Inflammatory macrophage treated with lipopolysaccharide for 4 hours (primary cell): ENCODE measurements at places on chromosomes 4 and X.

- no peak for DNase-seq
Observed at GRCh38 chrX:106170318-106170717, 2.2 kb downstream of the PWWP3B start.

GRCh38 chr4:151407466-151408379, 1.3 kb upstream of the FHIP1A start:
- peak; percentile 47 for DNase-seq

DNA sequence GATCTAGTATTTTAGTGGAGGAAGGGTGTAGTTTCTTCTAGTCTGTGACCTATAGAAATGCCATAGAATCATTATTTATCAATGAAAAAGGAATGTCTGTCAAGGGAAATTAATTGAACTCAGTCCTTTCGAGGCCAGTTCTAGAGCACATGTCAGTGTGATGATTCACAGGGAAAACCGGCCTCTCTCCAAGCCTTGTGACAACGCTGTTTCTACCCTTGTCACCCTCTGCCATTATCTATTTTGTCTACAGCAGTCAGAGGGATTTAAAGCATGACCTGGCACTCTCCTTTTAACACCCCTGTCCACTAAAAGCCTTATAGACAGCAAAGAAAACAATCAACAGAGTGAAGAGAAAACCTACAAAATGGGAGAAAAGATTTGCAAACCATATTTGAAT, 119.8 kb downstream of the DRD5 start:
- DNase-seq = peak; percentile 29

DNA sequence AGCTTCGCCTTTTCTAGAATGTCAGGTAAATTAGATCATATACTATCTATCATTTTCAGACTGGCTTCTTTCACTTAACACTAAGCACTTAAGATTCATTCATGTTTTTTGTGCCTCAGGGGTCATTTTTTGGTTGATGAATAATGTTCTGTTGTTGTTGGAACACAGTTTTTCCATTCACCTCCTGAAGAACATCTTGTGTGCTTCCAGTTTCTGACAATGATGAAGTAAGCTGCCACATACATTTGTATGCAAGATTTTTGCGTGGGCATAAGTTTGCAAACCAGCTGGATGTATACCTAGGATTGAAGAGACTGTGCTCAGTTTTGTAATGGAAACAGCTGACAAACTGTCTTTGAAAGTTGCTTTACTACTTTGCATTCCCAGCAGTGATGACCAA, 37.6 kb downstream of the MAGEA9 start:
- DNase-seq = no peak

- DNase-seq = no peak
Observed at GRCh38 chr4:5706486-5707290, 1.7 kb downstream of the EVC2 start.

- DNase-seq = no peak
Observed at GRCh38 chrX:112164420-112164819, 81.8 kb upstream of the TRPC5 start.

DNA sequence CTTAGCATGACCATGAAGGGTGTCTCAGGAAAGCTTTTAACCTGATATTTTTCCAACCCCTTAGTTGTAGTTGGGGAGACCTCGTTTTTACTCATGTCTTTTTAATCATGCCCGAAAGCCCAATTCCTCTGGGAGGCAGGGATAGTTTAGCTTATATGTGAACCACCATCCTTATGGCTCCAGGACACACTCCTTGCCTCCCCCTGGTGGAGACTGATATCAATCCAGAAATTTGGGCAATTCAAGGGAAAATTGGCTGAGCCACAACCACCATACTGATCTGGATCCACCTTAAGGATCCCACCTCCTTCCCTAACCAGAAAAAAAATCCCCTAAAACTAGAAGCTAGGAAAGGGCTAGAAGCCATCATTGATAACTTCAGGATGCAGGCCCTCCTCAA, 13.4 kb upstream of the COL25A1 start:
- no peak for DNase-seq

- DNase-seq = no peak
Observed at GRCh38 chr4:69239557-69240168, 25.1 kb upstream of the UGT2B11 start.

- no peak for DNase-seq
Observed at GRCh38 chr4:138181287-138181686, 60.9 kb downstream of the SLC7A11 start.

GRCh38 chr4:41215969-41216293, 1.6 kb upstream of the APBB2 start:
- DNase-seq = no peak

DNA sequence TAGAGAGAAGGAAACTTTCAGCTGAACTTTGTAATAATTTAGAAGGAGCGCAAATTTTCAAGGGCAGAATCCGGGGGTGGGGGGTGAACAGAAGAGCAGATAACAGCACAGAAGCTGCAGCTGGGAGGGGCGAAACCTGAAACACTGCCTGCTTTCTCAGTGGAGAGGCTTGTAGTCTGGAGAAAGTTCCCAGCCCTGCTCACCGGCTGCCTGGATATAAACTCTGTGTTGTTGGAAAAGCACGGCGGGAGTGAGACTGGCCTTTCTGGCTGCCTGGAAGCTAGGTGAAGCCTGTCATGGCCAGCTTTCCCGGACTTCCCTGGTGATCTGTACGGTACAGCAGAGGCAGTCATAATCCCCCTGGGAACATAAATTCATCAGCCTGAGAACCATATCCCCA, 1352.1 kb upstream of the DIAPH2 start:
- DNase-seq = no peak

GRCh38 chr4:121304893-121305292, 75.9 kb downstream of the QRFPR start:
- no peak for DNase-seq

GRCh38 chrX:15877380-15877779, 22.8 kb upstream of the AP1S2 start:
- DNase-seq = no peak

DNA sequence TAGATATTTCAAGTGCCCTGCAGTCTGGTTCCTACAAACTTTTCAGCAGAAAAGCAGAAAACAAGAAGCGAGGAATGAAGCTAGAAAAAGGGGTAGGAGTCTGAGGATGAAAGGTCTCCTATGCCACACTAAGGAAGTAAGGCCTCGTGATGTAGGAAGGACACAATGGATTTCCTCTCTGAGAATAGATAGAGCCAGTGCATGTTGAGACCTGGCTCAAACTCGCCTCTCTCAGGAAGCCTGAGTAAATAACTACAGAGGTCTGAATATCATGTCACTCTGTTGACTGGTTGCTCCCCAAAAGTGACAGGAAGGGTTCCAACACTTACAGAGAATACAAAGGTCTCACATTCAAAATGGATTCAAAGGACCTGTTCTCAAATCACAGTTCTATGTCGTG, 93.3 kb downstream of the GRIA3 start:
- DNase-seq = no peak

DNA sequence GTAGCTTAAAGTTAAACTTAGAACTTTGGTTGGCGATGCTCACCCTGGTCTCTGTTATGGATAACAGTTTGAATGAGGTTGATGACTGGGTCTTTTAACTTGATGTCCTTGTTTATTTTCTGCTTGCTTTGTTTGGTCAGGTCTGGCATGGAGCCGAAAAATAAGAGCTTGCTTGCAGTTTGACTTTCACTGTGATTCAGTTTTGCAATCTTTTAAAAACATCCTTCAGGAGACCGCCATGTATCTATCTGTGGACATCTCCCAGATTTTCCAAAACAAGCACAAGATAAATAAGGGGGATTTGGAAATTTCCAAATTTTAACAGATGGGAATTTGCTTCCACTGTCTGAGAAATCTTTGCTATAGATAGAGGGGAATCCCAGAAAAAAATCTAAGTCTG, 246.7 kb downstream of the PALLD start:
- no peak for DNase-seq

- DNase-seq = no peak
Observed at GRCh38 chr4:173386751-173387150, 12.2 kb downstream of the SCRG1 start.
